ENCODE measurements at places on chromosomes 6 and 20.

DNA sequence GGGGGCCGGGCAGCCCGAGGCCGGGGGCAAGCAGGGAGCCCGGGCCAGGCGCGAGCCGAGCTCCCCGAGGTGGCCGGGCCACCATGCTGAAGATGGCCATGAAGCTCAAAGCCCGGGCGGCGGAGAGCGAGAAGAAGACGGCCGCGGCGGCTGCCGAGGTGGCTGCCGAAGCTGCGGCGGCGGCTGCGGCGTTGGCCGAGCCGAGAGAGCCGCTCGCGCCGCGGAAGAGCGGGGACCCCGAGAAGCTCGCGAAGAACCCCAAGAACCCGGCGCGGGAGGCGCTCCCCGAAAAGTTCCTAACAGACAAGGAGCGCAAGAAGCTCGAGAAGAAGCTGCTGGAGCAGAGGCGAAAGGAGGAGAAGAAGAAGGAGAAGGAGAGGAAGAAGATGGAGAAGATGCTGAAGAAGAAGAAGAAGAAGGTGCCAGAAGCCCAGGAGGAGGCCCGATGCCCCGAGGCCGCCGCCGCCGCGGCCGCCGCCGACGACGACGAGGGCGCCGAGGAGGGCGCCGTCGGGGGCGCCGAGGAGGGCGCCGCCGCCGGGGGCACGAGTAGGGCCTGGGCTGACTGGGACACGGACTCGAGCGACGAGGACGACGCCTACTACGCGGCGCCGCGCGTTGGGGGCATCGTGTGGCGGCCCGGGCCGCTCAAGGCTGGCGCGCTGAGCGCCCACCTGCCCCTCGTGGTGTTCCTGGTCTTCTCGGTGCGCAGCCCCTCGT is 37.4 kb downstream of the GNAS start:
- no peak for DNase-seq

DNA sequence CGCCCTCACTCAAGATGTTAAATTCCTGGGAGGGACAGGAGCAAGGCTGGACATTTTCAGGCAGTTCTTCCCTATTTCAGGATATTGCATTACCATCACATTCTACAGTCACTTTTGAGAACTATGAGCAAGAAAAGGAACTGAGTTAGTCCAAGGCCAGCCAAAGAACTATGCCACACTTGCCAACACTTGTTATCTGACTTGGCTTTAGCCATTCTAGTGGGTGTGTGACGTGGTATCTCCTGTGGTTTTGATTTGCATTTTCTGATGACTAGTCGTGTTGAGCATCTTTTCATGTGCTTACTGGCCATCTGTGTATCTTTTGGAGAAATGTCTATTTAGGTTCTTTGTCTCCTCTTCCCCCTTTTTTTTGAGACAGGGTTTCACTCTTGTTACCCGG is 12.0 kb downstream of the XRN2 start:
- DNase-seq: no peak

GRCh38 chr6:166662690-166663089 is 35.6 kb upstream of the RPS6KA2 start:
- DNase-seq: no peak

DNA sequence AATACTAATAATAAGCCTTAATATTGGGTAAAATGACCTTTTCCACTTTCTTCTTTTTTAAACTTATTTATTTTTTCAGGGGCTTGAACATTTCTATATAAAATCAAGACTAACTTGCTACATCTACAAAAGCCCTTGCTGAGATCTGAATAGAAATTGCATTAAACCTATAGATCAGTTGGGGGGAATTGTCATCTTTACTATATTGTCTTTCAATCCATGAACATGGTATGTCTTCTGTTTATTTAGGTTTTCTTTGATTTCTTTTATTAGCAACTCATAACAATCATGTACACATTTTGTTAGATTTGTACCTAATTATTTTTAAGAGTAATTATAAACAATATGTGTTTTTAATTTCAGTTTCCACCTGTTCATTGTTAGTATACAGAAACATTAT is 96.4 kb upstream of the SLC22A23 start:
- DNase-seq: no peak

DNA sequence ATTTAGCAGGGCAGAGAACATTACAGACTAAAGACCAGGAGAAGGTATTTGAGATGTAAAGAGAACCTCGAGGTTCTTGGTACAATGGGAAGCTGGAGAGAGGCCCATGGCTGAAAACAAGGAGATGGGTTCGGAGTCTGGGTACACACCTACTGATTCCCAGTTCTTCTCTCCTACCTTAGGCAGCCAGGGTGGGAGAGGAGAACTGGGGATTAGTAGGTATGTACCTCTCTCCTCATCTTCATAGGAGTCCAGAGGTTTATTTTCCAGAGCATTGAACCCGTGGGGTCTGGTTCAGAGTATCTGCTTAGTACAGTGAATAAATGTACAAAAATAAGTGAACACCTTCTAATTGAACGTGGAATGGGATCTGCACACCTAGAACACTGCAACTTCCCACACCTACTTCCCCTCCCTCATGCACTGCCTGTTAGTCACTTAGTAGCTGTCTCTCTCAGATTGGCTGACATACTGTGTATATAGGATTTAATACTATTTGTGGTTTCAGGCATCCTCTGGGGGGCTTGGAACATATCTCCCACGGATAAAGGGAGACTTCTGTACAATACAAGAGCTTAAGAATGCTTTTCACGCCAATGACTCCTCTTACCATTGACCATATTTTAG is 23.5 kb upstream of the NUP153 start:
- DNase-seq: no peak

DNA sequence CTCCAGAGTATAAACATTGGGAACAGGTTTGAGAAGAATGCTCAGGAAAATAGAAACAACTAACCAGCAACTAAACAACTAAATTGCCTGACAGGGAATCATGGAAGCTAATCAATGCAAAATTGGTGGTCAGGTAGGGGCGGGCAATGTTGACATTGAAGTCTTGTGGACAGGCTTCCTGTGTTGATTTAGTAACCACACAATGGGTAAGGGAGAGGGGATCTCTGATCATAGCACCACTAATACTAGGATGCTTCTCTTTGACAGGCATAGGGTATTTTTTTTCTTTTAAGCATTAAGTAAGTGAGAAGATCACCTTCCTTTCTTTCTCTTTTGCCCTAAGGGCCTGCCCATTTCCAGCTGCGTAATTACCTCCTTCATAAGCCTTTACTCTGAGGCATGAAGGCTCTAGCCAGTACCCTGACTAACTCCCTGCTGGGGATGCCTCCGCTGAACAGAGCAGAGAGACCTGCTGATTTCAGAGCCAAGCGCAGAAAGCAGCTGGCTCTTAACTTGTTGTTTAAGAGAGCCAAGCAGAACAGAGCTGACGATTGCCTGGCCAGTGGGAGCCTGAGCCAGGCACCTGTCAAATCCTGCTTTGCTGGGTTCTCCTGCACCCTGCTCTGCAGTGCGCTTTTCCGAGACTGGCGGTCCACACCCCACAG is 118.7 kb downstream of the BMP2 start:
- no peak for DNase-seq

GRCh38 chr6:150322466-150322871 is 46.3 kb upstream of the IYD start:
- no peak for DNase-seq

GRCh38 chr20:1664911-1665310 is 7.3 kb upstream of the SIRPG start:
- peak; percentile 44 for DNase-seq

- DNase-seq: no peak
These were observed 96.4 kb upstream of the IYD start for GRCh38 chr6:150272264-150272975.

GRCh38 chr6:12957321-12958051 is 240.9 kb downstream of the PHACTR1 start:
- peak; percentile 2 for DNase-seq

- DNase-seq: no peak
These were observed 119.4 kb upstream of the GJE1 start for GRCh38 chr6:142013287-142013686.

DNA sequence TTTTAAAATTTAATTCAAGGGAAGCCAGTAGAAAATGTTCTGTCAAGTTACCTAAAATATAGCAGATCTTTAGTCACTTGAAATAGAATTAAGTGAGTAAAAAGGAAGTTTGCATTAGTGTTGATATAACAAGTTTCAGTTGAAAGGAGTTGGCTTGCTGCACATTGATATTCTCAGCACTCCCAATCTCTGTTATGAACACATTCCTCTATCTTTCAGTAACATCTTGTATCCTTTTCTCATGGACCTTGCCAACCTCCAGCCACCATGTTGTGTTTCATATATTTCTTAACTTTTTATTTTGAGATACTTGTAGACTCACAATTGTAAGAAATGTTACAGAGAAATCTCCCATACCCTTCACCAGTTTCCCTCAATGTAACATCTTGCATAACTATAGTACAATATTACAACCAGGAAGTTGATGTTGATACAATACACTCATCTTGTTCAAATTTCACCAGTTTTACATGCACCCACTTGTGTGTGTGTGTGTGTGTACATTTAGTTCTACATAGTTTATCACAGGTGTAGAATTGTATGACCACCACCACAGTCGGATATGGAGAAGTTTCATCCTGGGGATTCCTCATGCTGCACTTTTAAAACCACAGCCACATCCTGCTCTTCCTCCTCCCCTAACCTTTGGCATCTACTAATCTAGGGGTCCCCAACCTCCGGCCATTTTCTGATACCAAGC is 20.2 kb upstream of the PAQR8 start:
- no peak for DNase-seq

GRCh38 chr6:157046776-157047175 is 269.6 kb downstream of the ARID1B start:
- no peak for DNase-seq

Data from stimulated activated naive CD4-positive, alpha-beta T cell treated with Interleukin-2 at 50 U/mL for 16 hours (primary cell).